Subcutaneous adipose tissue (tissue), 4 donors: ENCODE measurements at places on chromosomes 12 and 14. TPM values are rescaled to one million over a fixed set of nuclear protein-coding genes. Genes with fewer than 3 reads are reported as not detected.

The TAS2R42 gene
- not detected for total RNA-seq

The RPL10L gene
- not detected for total RNA-seq

The OR4Q3 gene
- total RNA-seq: not detected

The MYH6 gene
- not detected for total RNA-seq

The CIROP gene
- total RNA-seq: not detected

The PIANP gene
- not detected for total RNA-seq

The NR4A1 gene
- total RNA-seq: 20.1 TPM

The TAS2R7 gene
- total RNA-seq: not detected

The BHLHE41 gene
- total RNA-seq: 21.8 TPM

The PTGER2 gene
- total RNA-seq: 3.4 TPM

The BATF gene
- 9.4 TPM for total RNA-seq
